GM12864 (cell line): ENCODE measurements at places on chromosomes 5 and 9.

GRCh38 chr5:132221781-132222648 lies 5.6 kb downstream of the P4HA2 start:
- no peak for DNase-seq

DNA sequence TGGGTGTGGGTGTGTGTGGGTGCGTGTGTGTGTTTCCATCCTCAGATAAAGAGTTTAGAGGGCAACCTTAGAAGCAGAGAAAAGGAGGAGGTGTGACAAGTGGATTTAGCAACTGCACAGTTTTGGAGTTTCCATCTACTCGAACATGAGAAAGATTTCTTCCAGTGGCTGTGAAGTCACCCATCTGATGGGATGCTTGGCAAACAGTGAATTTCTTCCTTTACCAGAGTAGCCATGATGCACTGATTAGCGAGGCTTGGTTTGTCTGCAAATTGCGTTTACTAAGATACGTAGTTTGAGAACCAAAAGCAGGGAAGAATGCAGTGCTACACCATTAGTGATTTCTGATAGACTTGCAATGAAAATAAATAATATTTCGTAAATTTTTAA lies 791 bp upstream of the STARD4 start:
- DNase-seq: no peak

DNA sequence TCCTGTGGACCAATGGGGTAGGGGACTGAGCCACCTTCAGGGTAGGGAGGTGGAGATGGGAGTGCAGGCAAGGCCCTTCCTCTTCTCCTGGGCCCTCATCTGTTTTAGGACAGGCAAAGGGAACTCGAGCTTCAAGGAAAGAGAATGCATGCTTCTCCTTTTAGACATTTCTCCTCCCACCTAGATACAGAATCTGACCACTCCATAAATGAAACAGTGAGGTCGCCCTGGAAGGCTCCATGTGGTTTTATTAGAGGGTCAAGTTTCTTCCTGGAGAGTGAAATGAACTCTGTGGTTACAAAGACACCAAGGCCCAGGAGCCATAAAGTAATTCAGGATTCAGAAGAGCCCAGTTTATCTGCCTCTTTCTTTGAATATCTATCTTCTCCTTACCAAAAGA lies 14.9 kb downstream of the LHFPL2 start:
- DNase-seq: no peak

DNA sequence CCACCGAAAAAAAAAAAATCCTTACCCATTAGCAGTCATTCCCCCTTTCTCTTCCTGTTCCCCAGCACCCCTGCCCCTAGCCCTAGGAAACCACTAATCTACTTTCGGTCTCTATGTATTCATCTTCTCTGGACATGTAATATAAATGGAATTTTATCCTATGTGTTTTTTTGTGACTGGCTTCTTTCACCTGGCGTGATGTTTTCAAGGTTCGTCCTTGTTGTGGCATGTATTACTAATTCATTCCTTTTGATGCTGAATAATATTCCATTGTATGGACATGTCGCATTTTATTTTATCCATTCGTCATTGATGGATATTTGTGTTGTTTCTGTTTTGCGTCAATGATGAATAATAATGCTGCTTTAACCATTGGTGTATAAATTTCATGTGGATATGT lies 42.8 kb upstream of the SH3GL2 start:
- no peak for DNase-seq

DNA sequence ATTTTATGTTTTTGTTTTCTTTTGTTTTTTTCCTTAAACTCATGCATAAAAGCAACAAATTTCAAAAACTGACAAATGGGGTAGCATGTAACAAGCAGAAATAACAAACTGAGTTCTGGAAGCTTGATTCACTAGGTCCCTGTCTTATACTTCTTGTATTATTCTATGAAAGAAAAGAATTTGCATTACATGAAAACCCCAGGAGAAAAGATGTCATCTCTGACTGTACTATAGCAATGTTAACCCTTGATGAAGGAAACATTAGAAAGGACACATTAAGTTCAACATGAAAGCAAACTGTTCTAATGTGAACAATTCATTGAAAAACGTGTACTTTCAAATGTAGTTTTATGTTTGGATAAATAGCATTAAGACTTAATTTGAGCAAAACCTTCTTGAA lies 9.2 kb downstream of the RAB14 start:
- DNase-seq: no peak

- no peak for DNase-seq
Observed at GRCh38 chr9:31168161-31168560, 1216.3 kb upstream of the ACO1 start.

DNA sequence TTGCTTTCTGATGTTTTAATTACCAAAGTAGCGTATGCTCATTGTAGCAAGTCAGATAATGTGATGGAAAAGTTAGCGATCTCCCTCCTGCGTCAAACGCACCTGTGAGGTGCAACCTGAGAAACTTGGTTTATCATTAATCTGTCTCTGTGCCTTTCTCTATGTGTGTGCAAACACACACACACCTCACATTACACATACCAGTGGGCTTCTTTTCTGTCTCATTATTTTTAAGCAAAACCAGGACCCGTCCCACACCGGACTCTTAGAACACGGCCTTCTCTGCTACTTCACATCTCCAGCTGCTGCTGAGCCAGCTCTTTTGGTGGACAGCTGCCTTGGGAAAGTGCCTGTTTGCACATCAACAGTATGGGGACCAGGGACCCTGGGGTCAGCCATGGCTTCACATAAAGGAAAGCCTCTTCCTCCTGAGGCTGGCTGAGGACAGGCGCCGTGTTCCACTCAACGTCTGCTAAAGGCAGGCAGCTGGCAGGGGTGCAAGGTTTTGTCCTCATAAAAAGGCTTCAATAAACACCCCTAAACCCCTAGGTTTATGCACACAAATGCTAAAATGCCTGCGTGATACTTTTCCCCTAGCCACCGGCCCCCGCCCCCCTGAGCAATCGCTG lies 44.2 kb downstream of the MRPL36 start:
- no peak for DNase-seq

GRCh38 chr5:176396330-176396729 lies 7.8 kb downstream of the HIGD2A start:
- DNase-seq: no peak
